ENCODE measurements at places on chromosomes 2 and 18. TPM values are rescaled to one million over a fixed set of nuclear protein-coding genes. Genes with fewer than 3 reads are reported as not detected.
A peak's percentile ranks its signal among the peaks of the same experiment; 100 is the strongest.

Gene HOXD8
- total RNA-seq, result 39.8 TPM

Gene ACVR1C
- 2.3 TPM for total RNA-seq

Gene LIPG
- total RNA-seq, result 48.0 TPM

Gene RALB
- 91.6 TPM for total RNA-seq

Gene LOXL3
- total RNA-seq, result 15.2 TPM

Gene DNAH6
- 7.1 TPM for total RNA-seq

Gene E2F6
- total RNA-seq, result 15.7 TPM

DNA sequence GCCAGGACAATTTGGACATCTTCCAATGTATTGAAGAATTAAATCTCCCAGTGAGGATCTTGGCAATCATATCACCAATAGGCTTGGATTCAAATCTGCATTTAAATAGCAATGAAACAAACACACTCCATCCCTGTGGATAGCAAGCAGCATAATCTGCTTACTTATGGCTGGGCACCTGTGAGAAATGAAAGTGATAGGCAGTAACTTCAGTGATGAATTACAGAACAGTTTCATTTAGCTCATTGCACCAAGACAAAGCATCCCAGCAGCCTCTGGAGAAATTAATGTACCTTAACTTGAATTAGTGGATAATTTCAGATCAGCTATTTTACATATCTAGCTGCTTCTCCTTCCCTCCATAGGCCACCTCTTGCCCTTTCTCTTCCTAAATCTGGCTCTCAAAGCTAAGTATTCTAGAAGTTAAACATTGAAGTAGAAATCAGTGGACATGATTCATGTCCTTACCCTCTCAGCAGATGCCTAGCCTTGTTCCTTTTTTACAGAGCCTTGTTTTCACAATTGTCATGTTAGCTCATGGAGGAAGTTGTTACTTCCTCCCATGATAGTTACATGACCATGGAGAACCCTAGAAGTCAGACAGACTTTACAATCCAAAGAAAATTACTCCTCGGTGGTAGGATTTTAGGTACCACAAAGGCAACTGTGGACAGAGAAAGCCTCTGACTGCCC, 88.5 kb upstream of the TACR1 start:
- DNase-seq, result no peak

GRCh38 chr2:30339071-30339470, 107.7 kb downstream of the LBH start:
- DNase-seq, result no peak

DNA sequence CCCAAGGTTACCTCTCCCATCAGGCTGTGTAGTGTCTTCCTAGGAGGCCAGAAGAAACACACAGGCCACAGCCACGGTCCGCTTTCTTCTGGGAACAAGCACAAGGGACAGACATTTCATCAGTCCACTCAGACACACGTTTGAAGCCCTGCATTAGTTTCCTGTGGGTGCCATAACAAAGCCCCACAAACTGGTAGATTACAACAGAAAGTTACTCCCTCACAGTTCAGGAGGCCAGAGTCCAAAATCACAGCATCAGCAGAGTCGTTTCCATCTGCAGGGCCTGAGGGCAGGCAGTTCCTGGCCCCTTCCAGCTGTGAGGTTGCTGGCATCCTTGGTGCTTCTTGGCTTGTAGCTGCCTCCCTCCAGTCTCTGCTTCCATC, 8.8 kb upstream of the PRLH start:
- no peak for DNase-seq

DNA sequence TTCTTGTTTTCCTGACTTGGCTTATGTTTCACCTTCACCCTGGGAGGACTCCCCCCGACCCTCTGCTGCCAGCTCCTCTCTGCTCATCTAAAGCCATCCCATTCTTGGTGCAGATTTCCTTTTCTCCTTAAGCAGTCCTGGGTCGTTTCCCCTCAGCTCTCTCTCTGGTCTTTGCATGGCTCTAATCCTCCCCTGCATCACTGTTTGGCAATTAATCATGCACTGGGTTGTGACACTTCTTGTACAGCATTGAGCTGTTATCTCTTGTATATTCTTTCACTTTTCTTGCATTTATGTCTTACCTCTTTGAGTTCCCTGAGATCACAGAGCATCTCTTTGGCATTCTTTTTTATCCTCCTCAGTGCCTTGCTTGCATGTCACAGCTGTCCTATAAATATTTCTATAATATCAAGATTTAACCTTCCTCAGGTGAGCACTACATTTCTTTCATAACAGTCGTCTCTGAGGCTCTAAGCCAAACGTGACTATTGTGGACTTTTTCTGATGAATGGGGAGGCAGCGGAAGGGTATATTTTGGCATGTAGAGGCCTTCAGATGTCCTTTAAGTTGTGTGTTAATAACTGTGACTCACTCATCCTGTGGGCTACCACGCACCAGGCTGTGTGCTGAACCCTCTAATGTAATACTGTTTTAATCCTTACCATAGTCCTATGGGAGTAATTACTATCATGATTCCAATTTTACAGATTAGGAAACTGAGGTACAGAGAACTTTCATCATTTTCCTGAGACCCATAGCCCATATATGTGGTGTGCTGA, 507.5 kb downstream of the SLC4A3 start:
- no peak for DNase-seq

DNA sequence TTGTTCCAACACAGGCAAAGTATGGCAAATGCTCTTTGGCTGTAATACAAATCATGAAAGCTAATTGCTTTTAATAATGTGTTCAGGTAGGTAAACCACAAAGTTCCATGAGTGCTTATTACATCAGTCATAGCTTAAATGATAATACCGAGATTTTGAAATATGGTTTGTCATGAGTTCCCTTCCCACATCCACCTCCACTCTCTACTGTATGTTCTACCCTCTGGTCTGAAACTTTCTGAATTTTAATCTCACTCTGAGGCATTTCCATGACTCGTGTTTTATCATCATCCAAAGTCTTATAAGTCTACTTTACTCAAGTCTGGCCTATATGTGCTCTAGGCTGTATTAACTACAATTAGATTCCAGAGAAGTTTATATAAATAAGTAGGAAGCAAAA, 354.8 kb downstream of the AKAIN1 start:
- DNase-seq, result no peak

DNA sequence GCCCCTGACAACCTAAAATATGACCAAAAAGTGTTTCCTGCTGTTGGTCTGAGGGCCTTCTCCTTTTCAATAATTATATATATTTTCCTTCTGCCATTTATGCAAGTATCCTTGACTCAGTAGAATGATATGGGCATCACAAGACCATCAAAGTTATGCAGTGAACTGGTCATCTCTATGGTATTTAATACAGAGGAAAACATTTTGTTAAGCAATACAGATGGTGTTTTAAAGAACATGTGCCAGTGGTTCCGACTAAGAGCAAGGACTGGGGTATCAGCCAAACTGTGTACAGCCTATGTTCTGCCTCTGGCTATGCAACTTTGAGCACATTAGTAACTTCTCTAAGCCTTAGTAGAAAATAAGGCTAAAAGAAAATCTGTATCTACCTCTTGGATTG, 179.0 kb downstream of the TRABD2A start:
- DNase-seq, result no peak

- no peak for DNase-seq
Measured at GRCh38 chr18:62878305-62878704, 163.0 kb downstream of the PHLPP1 start.

DNA sequence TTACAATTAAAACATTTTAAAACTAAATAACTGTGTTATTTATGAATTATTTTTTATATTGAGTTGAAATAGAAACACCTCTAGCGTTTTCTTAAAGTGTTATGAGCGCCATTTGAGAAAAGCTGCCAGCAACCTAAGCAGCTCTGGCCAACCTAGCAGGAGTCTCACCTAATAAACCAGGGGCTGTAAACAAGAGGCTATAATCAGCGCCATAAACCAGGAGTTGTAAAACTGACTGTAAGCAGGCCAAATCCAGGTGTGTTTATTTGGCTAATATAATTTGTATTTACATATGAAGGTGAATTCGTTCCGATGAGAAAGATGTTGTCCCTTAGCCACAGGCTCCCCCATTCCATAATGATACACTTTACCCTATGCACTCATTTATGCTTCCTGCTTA, 34.7 kb downstream of the LRRTM1 start:
- no peak for DNase-seq

GRCh38 chr18:23141104-23141999, 6.1 kb downstream of the CABLES1 start:
- peak; percentile 47 for DNase-seq
